ENCODE measurements at places on chromosomes 11 and 22.

- no peak for DNase-seq
Observed at GRCh38 chr22:35475545-35475944, 65.1 kb upstream of the RASD2 start.

DNA sequence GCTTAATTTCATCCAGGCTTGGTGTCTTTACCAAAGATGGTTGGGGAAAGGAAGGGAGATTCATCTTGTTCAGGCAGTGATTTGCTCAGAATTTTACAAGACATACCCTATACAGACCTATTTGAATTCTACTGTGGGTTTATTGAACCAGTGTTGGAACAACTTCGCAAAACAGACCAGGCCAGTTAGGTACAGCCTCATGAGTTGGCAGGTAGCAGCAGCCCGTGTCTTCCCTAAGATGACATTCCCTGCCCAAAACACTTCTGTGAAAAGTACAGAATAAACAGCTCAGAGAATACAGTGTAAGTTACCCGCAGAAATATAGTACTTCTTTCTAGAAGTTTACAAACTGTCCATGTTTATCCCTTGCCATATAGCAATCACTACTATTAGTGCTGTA, 102.4 kb upstream of the GAL start:
- no peak for DNase-seq

GRCh38 chr11:14480716-14481115, 18.9 kb downstream of the COPB1 start:
- no peak for DNase-seq

GRCh38 chr22:21624120-21624879, 5.5 kb downstream of the YDJC start:
- no peak for DNase-seq

- DNase-seq, result no peak
Observed at GRCh38 chr11:1206391-1207271, 16.2 kb upstream of the MUC5B start.

GRCh38 chr11:132886335-132886734, 646.0 kb downstream of the OPCML start:
- no peak for DNase-seq

GRCh38 chr11:64092111-64092760, 56.5 kb downstream of the FLRT1 start:
- no peak for DNase-seq

- no peak for DNase-seq
Observed at GRCh38 chr22:43693249-43693648, 118.9 kb downstream of the EFCAB6 start.

GRCh38 chr11:93986716-93987115, 34.4 kb upstream of the HEPHL1 start:
- no peak for DNase-seq

GRCh38 chr11:87019613-87020271, 18.0 kb upstream of the TMEM135 start:
- no peak for DNase-seq

DNA sequence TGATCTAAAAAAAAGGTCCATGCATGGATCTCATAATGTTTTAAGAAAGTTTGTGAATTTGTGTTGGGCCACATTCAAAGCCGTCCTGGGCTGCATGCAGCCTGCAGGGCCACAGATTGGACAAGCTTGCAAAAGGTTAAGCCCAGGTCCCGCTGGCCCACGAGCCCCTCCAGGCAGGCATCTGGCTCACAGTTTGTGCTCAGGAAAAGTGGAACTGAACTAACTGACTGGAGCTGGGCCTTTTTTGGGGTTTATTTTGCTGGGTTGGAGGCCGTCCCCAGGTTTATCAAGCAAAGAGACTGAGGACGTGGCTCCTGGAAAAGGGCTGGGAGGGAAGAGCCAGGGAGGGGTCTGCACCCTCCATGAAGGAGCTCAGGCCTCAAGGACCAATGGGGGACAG, 32.1 kb upstream of the BAIAP2L2 start:
- no peak for DNase-seq

DNA sequence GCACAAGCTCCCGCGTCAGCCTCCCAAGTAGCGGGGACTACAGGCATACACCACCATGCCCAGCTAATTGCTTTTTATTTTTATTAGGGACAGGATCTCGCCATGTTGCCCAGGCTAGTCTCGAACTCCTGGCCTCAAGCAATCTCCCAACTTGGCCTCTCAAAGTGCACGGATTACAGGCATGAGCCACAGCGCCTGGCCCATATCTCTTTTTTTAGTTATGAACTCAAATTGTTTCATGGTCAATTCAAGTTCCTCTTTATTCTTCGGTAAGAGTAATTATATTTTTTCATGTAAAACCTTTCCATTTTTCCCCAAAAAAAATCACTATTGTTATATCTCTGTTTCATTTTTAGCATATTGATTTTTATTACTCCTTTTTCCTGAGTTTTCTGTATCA, 25.5 kb downstream of the FCHSD2 start:
- no peak for DNase-seq

GRCh38 chr11:133339495-133340140, 192.7 kb downstream of the OPCML start:
- no peak for DNase-seq

- no peak for DNase-seq
Observed at GRCh38 chr22:45880716-45881523, 96.0 kb downstream of the WNT7B start.

- DNase-seq, result no peak
Observed at GRCh38 chr22:17191163-17191784, 28.0 kb downstream of the ADA2 start.

DNA sequence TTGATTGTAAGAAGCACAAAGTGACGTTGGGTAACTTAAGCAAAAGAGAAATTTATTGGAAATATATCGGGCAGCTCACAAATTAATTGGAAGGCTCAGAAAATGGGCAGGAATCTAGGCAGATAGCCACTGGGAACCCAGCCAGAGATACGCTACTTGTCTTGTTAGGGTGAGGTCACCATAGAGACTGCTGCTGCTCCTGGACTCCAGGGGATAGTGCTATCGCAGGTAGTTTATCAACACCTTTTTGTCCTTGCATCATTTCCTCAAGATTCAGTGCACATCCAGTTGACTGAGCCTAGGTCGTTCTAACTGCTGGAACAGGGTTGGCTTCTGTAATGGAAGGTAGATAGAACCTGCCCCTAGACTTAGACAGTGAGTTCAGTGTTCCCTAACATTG, 19.6 kb downstream of the AMOTL1 start:
- no peak for DNase-seq

Data from activated CD8-positive, alpha-beta memory T cell treated with anti-CD3 and anti-CD28 coated beads for 1 hour (primary cell).